ENCODE measurements at places on chromosomes 11 and 22.
A peak's percentile ranks its signal among the peaks of the same experiment; 100 is the strongest.

DNA sequence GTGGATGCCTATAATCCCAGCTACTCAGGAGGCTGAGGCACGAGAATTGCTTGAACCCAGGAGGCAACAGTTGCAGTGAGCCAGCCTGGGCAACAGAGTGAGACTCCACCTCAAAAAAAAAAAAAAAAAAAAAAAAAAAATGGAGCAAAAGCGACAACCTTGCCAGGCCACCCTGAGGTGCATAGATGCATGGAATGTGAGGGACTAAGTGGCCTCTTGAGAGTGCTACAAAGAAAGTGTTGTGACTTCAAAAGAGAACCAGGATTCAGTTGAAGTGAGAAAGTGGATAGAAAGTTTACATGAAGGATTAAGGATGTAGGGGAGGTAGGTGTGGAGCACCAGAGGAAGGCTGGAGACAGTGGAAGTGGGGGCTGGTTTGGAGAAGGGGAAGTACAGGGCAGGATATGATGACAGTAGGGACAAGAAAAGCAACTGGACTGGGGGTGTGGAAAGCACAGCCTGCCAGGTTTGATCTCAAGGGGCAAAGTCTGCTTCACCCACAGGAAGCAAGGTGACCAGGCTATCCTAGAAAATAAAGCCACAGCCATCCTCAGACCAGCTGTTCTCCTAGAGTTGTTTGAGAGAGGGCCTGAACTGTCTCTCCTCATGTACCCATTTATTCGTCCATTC, 36.0 kb upstream of the OLFML1 start:
- DNase-seq: no peak

DNA sequence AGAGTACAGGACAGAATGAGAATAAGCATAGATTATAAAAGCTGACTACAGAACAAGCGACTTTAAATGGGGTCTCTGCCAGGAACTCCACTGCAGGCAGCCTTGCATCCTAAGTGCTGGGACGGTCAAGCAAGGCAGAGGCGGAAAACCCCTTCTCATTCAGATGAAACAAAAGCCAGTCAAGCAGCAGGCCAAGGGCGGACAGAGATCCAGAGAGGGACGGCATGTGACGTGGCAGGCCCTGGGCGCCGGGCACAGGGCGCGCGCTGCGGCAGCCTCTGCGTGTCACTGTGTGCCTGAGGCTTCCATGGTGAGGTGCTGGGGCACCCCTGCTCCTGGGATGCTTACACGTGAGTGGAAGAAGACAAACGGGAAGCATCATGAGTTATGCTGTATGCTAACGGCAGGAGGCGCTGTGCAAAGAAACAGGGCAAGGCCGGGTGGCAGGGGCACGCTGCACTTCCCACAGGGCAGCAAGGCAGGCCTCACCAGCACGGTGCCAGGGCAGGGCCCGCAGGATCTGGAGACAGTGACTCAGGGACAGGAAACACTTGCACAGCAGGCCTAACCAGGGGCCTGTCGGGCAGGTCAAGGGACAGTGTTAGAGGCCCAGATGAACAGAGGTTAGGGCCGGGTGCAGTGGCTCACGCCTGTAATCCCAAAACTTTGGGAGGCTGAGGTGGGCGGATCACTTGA, 6.2 kb downstream of the TOLLIP start:
- DNase-seq: peak; percentile 73

DNA sequence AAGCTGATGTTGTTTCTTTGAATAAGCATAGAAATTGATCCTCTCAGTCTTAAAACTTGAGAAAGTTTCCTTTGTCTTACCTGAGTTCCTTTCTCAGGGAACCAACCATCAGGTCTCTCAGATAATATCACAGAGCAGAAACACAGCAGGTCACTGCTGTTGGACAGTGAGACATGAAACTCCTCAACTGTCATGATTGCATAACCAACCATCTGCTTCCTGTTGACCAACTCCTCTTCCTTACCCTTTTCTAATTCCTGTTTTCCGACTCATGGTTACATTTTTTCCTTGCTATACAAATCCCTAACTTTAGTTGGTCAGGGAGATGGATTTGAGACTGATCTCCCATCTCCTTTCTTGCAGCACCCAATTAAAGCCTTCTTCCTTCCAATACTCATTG, 845.3 kb downstream of the FAM181B start:
- DNase-seq: no peak

DNA sequence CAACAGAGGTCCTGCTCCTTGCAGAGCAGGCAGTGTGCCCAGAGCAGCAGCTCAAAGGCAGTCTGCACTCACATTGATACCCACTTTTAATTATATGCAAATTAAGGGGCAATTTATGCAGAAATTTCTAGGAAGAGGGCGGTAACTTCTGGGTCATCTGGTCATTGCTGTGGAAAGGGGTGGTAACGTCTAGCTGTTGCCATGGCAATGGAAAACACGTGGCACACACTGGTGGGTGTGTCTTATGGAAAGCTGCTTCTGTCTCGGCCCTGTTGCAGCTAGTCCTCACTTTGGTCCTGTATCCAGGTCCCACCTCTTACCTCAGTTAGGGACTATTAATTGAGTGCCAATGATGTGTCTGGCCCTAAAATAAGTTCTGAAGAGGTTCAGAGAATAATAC, 36.8 kb downstream of the BARX2 start:
- DNase-seq: no peak

GRCh38 chr22:32850591-32851517, 49.3 kb downstream of the TIMP3 start:
- peak; percentile 12 for DNase-seq

GRCh38 chr22:47626428-47627390, 864.3 kb downstream of the TBC1D22A start:
- no peak for DNase-seq

GRCh38 chr11:127199306-127199801, 198.8 kb upstream of the KIRREL3 start:
- DNase-seq: no peak

DNA sequence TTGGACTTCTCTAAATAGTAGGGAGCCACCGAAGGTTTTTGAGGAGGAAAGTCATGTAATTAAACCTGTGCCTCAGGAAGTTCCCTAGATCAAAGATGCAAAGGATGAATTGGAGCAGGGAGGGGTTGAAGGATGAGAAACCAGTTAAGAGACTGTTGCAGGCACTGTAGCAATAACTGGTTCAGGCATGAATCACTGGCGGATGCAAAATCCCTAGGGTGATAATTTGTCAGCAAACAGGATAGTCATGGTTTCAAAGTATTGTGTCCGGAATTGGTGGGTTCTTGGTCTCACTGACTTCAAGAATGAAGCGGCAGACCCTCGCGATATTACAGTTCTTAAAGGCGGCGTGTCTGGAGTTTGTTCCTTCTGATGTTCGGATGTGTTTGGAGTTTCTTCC, 19.9 kb downstream of the TRIOBP start:
- DNase-seq: no peak

GRCh38 chr22:41885116-41885515, 29.8 kb downstream of the SHISA8 start:
- no peak for DNase-seq

- no peak for DNase-seq
These were observed 143.3 kb upstream of the MTNR1B start for GRCh38 chr11:92826136-92826535.

- DNase-seq: no peak
These were observed 94.1 kb upstream of the AMOTL1 start for GRCh38 chr11:94673951-94674491.

DNA sequence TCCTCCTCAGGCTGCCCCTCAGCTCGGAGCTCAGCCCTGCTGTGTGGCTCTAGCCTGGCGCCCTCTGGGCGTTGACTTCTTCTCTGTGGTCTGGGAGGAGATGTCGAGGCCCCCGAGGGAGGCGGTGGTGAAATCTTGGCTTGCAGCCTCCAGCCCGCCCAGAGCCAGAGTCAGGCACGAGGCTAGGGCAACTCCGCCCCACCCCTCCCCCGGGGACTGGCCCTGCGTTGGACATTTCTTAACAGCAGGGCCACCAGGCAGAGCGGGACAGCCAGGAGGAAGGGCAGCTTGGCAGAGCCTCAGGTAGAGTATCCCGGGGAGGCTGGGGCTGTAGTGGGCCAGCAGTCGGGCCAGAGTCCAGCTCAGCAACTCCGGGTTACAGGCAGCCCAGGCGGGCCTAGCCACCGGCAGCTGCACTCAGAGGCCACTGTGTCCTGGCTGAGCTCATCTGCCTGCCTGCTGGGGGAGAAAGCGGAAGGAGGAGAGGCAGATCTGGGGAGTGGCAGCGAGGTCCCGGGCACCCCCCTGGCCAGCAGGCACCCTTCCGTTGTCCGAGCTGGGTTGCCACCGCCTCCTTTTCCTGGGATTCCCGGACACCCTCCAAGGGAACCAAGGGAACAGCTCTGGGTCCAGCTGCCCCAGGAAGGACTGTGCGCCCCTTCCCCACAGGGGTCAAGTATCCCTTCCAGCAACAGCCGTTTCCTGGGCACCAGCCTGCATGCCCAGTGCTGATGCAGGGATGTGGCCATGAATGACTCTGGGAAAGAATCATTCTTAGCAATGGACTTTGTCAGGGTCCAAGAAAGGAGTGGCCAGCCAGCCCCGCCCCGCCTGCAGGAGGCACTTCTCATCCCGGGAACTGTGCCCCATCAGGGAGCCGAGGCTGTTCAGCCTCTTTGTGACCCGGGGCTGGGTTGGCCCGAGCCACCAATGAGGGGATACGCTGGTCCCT, at the start of gene ALDH3B1:
TSS of gene ALDH3B1 (plus strand) at position 238 of the 952 bp plus-strand sequence. CDS start 4,971 bp downstream, outside the sequence.
- DNase-seq: peak; percentile 94

DNA sequence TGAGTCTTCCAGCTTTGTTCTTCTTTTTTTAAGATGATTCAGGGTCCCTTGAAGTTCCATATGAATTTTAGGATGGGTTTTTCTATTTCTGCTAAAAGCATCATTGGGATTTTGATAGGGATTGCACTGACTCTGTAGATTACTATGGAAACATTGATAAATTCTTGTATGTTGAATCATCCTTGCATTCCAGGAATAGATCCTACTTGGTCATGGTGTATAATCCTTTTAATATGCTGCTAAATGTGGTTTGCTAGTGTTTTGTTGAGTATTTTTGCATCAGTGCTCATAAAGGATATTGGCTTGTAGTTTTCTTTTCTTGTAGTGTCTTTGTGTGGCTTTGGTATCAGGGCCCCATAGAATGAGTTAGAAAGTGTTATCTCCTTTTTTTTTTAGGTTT, 34.9 kb upstream of the PHOX2A start:
- no peak for DNase-seq

GRCh38 chr11:69486773-69487291, 5.4 kb downstream of the LINC01488 start:
- DNase-seq: no peak

DNA sequence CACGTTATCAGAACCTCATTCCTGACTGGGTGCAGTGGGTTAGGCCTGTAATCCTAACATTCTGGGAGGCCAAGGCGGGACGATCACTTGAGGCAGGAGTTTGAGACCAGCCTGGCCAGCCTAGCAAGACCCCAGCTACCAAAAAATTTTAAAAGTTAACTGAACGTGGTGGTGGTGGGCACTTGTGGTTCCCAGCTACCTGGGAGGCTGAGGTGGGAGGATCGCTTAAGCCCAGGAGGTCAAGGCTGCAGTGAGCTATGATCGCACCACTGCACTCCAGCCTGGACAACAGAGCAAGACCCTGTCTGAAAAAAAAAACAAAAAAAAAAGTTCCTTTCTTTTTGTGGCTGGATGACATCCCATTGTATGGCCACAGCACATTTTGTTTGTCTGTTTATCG, 67.7 kb upstream of the PPP6R3 start:
- DNase-seq: no peak

DNA sequence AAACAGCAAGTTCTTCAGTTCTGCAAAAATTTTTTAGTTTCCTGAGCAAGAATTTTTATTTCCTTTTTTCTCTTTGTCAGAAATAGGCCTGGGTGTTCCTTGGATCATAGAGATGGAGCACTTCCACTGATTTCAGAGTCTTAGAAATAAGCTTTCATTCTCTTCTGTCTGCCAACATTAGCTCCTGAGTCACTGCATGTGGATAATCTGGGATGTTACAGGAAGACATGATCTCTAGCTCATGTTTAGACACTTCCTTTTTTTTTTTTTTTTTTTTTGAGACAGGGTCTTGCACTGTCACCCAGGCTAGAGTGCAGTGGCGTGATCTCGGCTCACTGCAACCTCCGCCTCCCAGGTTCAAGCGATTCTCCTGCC, 13.2 kb upstream of the TMEM218 start:
- DNase-seq: no peak

GRCh38 chr11:128052912-128053641, 534.3 kb downstream of the ETS1 start:
- no peak for DNase-seq

- no peak for DNase-seq
These were observed 39.9 kb upstream of the MYO18B start for GRCh38 chr22:25702040-25702439.

- no peak for DNase-seq
These were observed 519.6 kb downstream of the SOX6 start for GRCh38 chr11:15836795-15837194.

- no peak for DNase-seq
These were observed 40.7 kb downstream of the LMO1 start for GRCh38 chr11:8222820-8223512.

- DNase-seq: no peak
These were observed 2.4 kb upstream of the CECR2 start for GRCh38 chr22:17366830-17367229.

- DNase-seq: no peak
These were observed 11.7 kb downstream of the MIAT start for GRCh38 chr22:26669060-26669481.

DNA sequence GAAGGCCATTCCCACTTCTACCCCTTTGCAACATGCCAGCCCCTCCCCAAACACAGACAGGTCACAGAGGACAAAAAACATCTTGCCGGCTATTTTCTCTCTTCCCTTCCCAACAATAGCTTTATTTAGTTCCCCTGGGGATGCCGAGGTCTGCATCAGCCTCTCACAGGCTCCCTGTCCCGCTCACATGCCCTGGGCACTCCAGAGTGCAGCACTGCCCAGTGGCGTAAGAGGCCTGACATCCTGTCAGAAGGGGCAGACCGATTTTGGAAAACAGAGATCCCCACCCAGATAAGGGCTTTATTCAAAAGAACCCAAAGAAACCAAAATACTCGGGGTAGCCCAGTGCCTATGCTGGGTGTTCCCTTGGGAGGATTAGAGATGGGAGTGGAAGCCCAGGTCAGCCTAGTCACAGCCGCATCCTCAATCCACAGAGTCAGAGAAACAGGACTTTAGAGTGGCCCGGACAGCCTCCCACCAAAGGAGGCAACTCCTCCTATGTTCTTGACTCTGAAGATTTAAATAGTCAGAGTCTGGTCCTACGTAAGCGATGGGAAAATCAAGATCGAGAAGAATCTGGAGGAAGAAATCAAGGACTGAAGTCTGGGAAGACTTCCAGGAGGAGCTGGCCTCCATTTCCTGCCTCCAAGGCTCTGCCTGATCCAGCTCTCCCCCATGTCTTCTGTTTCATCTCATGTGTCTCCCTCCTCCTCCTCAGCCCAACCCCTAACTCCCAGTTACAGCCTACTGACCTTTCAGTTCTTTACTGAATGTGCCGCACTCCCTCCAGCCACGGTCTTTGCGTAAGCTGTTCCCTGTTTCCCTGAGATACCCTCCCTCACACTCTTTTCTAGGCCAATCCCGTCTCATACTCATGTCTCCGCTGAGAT, 129.3 kb downstream of the FBXO7 start:
- no peak for DNase-seq

Data from hypothalamus (tissue), 51 donors.